ENCODE measurements at places on chromosomes 1 and 21.
A peak's percentile ranks its signal among the peaks of the same experiment; 100 is the strongest.

GRCh38 chr1:203944651-203945404 lies 83.4 kb downstream of the SNRPE start:
- no peak for DNase-seq

- no peak for DNase-seq
Measured at GRCh38 chr1:17904290-17904689, 149.2 kb downstream of the ACTL8 start.

DNA sequence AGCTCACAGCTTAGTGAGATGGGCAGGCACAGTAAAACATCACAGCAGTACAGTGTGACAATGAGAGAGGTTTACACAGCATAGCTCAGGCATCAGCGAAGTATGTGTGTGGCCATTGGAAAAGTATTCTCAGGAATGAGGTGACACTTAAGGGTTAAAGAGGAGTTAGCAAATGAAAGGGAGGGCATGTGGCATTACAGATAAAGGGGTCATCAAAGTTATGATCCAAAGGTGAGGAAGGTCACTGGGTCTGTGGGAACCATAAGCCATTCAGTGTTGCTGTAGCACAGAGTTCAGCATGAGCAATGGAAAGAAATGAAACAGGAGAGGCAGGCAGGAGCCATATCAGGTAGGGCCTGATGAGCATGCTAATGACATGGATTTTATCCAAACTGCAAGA lies 4.5 kb upstream of the C8B start:
- no peak for DNase-seq

DNA sequence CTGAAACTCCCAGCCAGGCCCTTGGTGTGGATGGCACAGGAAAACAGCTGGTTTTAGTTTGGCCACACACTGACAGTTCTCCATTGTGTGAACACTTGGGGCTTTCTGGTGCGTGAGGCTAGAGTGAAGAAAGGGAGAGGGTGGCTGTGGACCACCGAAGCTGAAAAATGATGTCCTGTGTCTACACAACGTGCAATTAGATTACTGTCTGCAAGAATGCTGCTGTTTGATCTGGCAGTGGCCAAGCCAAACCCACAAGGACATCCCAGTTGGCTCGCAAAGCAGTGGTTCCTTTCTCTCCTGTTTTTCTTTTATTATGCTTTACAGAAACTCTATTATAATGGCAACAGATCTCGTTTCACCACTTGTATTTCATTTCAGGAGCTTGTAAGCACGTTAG lies 58.9 kb downstream of the ERG start:
- DNase-seq = no peak

- peak; percentile 9 for DNase-seq
Measured at GRCh38 chr1:64745181-64745985, 508 bp downstream of the RAVER2 start.

DNA sequence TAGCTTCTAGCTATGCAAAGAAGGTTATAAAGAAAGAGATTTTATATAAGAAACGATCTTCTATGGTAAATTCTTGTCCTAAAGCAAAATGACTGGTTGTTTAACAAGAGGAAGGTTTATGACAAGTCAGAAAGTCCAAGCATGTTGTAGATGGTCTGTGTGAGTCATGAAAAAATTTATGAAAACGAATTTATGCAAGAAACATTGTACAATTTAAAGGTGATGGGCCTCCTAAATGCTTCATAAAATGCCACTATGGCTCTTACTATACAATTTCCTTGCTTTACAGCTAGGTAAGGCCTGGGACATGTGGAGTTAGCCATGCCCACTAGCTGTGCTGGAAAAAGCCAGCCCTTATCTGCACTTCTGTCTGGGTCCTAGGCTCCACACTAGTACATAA lies 125.4 kb downstream of the PTGER3 start:
- no peak for DNase-seq

DNA sequence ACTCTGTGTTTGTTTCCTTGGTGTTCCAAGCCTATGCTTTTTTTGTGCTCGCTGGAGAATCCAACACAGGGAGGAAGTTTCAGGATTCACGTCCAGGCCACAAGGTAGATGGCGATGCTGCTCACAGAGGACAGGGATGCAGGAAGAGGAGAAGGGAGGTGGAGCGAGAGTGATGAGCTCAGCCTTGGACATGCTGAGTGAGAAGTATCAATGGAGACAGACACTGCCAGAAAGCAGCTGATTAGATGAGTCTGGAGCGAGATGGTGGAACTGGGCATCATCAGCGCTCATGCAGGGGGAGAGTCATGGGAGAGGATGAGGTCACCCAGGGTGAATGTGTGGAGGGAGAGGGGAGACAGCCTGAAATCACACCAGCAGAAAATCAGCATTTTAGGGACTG lies 110.0 kb downstream of the GLUL start:
- no peak for DNase-seq

DNA sequence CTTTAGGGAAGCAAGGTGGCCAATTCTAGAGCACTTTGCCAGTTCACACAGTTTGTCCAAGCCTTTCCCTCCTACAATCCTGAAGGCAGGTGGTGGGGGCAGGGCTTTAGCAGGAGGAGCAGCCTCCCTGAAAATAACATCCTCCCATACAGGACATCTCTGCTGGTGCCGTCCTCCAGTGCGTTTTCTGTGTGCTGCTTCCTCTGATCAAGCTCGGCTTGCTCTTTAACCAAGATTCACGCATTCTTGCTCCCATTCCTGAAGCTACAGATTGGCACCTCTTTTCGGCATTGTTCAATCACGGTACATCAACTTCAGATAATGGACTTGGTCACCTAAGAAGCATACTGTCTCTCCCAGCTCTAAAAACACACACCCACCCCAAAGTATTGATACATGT lies 7.5 kb upstream of the DPT start:
- no peak for DNase-seq

- DNase-seq = peak; percentile 78
Measured at GRCh38 chr1:186482661-186483255, 21.8 kb upstream of the PDC start.
